T follicular helper cell (primary cell): ENCODE measurements at places on chromosomes 5 and 9.
A peak's percentile ranks its signal among the peaks of the same experiment; 100 is the strongest.

- no peak for DNase-seq
Measured at GRCh38 chr5:157606046-157606445, 30.5 kb upstream of the ADAM19 start.

GRCh38 chr9:134850611-134851010 lies 30.0 kb upstream of the FCN2 start:
- DNase-seq: no peak

DNA sequence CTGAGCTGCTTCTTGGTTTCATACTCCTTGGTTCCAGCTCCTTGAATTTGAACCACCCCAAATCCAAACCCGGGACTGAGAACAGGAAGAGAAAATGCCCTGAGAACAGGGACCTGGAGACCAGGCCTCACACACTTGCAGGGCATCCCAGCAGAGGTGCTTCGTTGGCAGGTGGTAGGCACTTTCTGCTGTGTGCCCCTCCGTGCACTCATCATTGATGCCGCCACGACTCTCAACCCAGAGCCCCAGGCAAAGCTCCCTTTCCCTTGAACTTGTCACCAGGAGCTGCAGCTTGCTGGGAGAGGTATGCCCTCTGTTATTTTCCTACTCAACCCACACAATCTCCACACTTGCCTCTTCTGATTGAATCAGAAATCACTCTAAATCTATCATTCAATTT lies 217.8 kb upstream of the IRX1 start:
- DNase-seq: no peak

DNA sequence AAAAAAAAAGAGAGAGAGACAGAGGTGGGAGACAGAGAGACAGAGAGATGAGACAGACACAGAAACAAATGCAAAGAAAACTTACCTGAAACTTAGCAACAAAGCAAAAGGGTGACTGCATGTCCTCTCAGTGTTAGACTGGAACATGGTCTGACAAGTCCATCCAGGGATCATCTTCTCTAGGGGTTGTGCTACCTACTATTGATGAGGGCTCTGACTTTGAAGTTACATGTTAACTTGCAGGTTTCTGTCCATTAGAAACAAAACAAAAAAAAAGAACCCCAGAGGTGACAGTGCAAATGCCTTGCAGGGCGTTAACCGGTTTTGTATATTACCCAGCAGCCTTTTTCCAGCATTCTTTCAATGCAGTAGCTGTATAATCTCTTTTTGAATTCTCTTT lies 13.6 kb upstream of the SPARC start:
- DNase-seq: no peak

GRCh38 chr5:57276353-57276752 lies 102.5 kb downstream of the GPBP1 start:
- DNase-seq: no peak

- no peak for DNase-seq
Measured at GRCh38 chr9:68522131-68522530, 18.6 kb downstream of the TMEM252 start.

DNA sequence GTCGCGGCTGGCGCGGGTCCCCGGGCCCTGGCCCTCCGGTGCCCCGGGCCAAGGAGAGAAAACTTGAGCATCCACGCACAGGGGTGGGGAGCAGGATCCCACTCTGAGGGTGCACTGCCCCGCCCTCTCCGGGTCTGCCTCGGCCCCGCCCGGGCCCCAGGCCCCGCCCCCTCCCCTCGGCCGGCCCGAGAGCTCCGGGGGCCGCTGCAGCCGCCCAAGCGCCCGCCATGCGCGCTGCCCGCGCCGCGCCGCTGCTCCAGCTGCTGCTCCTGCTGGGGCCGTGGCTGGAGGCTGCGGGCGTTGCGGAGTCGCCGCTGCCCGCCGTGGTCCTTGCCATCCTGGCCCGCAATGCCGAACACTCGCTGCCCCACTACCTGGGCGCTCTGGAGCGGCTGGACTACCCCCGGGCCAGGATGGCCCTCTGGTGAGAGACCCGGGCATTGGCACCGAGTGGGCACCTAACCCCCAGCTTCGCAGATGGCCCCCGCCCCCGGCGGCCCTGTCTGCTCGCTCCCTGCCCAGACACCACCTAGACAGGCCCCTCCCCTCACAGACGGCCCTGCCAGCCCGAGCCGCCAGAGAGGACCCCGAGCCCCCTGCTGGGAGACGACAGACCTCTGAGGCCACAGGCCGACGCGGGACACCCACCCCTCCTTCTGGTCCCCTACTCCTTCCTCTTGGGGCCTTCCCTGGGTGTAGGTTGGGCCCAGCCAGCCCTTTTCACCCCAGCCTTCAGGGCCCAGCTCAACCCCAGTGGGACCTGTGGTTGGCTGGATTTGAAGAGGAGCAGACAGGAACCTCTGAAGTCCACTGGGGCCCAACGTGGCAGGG lies at the start of gene CERCAM:
CERCAM (plus strand) TSS at position 207 of the 831 bp plus-strand sequence; CDS start at position 228, 21 bp downstream.
- DNase-seq: peak; percentile 8

DNA sequence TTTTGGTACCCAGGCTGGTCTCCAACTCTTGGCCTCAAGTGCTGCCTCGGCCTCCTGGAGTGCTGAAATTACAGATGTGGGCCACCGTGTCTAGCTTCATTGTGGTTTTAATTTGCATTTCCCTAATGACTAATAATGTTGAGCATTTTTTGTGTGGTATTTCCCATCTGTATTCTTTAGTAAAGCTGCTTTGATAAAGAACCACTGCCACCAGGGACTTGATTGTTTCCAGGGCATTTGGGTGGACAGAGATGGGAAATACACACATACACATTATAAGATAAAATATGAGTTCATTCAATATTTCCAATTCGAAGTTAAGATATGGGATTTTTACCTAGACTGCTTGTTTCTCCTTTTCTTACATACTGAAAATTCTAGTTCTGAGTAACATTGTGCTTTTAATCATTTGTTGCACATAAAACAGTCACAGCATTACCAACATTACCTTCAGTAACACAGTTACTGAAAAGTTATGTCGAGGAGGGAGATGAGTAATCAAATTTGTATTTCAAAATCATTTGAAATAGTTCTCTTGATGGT lies 28.9 kb downstream of the HABP4 start:
- DNase-seq: no peak

DNA sequence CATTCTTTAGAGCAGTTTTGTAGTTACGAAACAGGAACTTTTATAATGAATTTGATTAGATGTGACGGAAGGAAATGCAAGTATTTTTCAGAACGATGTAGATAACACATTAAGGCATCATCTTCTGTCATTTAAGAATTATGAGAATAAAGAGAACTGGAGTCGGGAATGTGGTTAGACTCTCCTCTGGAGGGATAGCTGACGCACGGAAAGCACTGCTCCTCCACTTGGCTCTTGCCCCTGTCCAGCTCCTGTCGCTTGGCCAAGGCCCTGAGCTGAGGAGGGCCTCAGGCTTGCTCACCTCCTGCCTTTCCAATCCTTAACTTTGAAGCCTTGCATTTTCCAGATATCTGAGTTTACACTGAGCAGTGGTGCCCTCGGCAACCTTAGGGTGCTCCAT lies 60.5 kb downstream of the MAP1B start:
- DNase-seq: no peak

DNA sequence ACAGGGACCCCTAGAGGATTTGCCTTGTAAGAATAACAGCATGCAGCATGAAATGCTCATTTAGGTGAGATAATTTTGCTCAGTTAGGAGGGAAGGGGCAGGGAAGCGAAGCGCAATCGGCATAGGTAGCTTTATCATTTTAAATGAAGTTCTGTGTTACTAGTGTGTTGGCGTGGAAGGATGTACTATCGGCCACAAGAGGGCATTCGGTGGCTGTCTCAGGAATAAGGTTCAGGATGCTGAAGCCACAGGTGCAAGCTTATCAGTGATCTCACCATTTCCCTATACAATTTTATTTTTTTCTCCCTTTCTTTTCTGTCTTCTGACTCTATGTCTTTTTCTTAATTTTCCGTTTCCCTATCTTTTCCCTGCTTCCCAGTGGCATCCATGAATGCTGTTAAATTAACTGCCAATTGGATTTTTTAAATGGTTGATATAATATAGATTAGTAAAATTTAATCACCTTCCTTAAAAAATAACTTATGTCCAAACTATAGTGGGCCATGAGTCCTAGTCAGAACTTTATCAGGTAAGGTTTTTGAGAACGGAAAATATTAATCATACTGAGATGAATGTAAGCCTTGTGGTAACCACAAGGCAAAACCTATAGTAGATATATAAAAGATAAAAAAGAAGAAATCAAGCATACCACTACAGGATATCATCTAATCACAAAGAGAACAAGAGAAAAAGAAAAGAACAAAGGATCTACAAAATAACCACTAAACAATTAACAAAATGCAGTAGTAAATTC lies 1.2 kb upstream of the INSL6 start:
- peak; percentile 39 for DNase-seq

DNA sequence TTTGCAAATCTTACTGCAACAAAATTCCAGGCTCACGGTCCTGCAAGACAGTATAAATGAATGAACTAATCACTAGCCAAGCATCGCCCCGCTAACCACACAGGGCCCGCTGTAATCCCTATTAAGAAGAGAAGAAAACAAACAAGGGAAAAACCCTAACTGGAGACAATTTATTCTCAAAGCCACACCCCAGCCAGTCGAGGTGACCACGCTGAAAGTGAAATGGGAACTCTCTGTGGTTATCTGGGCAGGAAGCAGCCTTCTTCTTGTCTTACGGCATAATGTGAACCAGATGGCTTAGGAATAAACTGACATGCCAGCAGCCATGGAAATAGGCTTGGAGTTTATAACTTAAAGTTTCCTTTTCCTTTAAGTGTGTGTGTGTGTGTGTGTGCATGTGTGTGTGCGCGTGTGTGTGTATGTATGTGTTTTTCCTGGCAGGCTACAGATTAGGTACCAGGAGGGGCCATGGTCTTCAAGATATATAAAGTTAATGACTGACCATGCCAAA lies 120.2 kb downstream of the SEMA6A start:
- DNase-seq: no peak

DNA sequence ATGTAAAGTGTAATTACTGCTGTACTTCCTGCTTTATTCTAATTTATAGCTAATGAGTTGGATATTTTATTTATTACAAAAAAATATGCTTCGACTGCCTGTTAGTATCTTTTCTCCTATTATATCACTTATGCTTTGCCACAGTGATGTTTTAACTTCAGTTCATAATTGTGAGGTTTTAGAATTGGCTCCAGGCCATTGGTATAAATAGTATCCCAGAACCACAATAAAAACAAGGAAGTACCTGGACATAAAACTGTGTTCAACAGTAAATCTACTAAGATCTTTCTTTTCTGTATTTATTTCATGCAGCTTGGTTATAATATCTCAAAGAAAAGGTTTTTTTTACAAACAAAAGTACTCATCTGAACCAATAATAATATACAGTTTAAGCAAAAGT lies 354.3 kb upstream of the CDH9 start:
- no peak for DNase-seq

DNA sequence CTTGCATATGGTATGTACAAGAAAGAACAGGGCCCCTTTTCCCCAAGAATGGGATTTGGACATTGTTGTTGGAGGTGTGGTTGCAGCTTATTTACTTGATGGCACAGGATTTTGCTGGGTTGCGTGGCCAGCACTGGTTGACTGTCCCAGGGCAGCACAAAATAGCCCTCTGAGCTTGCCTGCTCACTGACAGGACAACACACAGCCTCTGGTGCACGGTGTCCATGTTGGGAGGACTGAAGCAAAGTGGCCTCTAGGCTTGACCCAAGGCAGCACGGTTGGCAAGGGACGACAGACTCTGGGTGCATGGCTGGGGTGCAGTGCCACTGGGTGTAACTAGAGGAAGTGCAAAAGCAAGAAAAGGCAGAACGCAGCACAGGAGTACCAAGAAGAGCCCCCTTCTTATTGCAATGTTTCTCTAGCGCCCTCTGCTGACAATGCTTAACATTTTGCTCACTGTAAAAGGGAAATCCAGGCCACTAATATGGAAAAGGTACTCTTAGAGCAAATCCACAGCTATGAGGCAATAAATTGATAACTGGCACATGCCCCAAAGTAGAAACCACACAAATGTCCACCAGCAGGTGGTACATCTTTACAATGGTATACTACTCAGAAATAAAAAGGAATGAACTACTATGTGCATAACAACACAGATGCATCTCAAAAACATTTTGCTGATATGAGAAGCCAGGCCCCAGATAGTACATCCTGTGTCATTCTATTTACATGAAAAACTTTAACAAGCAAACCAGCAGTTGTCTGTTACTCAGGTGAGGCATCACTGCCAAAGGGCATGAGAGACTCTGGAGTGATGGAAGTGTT lies 47.4 kb upstream of the BARX1 start:
- no peak for DNase-seq
